Keratinocyte (primary cell): ENCODE measurements at places on chromosomes 2 and 18.

- no peak for DNase-seq
Observed at GRCh38 chr2:199928626-199929025, 17.5 kb downstream of the C2orf69 start.

DNA sequence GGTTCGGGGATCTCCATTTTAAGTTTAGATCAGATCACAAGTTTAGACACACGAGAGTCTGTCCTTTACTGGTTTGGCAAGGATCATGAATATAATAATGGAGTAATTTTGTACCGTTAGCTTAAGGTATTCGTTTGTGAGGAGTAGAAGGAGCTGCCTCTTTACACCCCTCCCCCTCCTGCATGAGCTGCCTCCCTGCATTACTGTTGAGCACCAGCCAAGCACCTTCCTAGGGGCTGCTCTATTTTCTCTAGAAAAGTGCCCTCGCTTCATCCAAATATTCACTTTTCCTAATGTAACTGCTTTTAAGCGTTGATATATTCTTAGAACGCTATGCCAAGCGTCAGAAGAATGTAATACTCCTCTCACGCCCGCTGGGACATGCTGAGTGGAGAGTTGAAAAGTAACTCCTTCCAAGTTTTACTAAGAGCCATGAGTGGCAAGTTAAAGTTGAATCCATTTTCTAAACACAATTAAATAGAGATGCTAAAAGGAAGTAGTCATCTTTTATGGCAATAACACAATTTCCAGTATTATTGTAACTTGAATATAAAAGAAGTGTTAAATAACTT lies 25.4 kb upstream of the SCN7A start:
- DNase-seq = no peak

GRCh38 chr2:236827997-236828396 lies 257.7 kb upstream of the COPS8 start:
- DNase-seq = no peak

- no peak for DNase-seq
Observed at GRCh38 chr2:112305132-112305531, 29.7 kb downstream of the ZC3H6 start.

DNA sequence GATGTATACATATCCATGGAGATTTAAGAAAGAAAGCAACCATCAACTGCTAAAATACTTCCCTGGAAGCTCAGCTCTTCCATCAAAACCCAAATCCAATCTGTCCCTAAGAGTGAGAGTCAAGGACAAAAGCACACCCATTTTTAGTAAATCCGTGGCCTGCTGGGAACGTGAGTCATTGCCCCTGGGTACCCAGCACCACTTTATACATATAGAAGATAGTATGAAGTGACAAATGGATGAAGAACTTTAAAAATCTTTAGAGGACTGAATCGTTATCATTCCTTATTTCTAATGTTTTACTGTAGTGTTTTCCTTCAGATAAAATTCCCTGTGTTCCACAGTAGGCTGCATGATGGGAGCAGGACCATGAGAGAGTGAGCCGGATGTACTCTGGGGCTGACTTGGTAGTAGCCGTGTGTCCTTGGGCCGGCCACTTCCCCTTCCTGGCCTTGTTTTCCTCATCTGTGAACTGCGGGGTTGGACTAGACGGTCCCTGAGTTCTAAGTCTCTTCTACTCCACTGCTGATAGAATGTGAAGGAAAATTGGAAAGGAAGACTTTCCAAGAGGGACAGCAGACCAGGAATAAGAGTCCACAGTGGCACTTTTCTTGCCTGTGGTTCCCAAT lies 28.5 kb upstream of the CEP68 start:
- DNase-seq = no peak
